Activated CD4-positive, CD25-positive, alpha-beta regulatory T cell (primary cell): ENCODE measurements at places on chromosomes 13 and 19.

DNA sequence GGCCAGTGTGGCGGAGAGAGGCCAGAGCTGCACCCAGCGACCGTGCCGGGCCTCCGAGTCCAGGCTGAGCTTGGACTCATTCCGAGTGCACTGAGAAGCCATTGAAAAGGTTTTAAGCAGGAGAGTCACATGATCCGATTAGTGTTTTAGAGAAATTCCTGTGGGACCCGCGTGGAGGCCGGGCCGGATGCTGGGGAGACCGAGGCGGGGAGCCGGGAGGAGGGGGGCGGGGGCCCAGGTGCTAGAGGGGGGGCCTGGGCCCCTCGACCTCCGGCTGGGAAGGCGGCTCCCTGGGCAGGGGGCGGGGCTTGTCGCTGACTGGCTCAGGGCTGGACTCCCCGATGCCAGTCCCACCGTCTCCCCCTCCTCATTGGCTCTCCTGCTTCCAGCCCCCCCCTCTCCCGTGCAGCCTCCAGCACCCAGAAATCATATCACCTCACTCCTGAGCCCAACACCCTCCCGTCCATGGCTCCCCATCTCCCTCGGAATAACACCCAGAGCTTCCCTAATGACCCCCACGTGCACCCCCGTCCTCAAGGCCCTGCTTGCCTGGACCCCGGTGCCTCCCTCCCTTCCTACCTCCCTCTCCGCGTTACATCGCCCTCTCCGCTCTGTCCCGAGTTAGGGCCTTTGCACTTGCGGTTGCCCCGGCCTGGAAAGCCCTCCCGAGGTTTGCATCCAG lies 5.2 kb upstream of the ZNF579 start:
- DNase-seq = no peak

DNA sequence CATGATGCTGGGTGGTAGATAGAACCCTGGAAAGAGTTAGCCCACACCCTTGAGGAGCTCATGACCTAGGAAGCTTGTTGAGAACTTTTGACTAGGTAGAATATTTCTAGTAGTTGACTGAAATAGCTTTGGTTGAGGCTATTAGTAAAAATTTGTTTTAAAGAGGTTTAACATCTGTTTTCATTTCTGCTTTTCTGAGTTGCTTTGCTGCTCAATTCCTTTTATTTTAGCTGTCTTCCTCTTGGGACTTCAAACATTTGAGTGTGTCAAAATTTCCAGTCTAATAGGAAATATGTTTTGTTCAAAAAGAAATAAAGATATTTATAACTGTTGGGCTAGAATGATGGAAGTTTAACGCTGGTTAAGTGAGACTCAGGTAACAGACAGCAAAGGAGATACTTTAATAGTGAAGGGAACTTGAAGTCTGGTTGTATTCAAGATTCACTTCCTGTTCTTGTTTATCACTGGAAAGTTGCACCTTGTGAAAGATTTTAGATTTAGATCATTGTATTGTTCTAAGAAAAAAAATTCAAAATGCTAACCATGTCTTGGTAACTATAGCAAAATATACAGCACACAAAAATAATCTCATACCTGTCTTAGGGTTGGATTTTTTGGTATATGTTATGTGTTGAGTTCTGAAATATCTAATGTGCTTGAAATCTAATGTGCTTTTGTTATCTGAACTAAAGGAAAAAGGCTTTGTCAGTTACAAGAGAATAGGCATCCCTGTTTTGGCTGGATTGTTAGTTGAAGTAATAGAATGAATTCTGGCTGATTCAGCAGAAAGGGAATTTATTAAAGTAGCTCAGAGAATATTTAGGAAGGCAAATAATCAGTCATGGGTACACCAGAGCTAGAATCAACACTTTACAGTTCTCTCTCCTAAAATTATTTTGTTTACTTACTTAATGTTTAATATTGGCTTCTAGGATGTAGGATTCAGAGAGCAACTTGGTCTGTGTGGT lies 24.4 kb upstream of the GPR18 start:
- no peak for DNase-seq

- DNase-seq = no peak
Observed at GRCh38 chr13:45674908-45675307, 27.2 kb upstream of the CBY2 start.

- DNase-seq = peak; percentile 51
Observed at GRCh38 chr19:14556662-14557188, 15.1 kb downstream of the NDUFB7 start.

DNA sequence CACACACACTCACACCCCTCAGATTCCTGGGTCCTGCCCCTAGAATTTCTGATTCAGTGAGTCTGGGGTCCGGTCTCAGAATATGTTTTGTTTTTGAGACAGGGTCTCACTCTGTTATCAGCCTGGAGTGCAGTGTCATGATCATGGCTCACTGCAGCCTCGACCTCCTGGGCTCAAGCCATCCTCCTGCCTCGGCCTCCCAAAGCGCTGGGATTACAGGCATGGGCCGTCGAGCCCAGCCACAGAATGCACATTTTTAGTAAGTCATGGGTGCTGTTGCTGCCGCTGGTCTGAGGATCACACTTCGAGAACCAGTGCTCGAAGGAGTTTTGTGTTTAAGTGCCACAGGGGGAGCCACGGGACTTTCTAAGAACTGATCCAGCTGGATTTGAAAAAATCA lies 22.1 kb upstream of the TNFSF14 start:
- DNase-seq = no peak

DNA sequence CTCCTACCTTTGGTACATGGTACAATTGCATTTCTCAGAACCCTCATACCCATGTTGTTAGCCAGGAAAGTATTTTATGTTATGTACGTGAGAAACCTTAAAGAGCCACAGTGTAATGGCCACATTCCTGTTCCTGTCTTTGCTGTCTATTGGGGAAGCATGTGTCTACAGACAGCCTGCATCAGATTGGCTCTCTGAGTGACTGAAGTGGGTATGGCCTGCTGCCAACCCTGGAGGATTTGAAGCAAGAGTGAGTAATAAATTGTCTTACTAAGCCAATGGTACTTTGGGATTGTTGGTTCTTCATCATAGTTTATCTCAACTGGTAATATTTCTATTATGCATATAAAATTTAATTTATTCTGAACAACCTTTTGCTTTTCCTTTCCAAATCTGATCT lies 574.1 kb downstream of the LMO7 start:
- DNase-seq = no peak

DNA sequence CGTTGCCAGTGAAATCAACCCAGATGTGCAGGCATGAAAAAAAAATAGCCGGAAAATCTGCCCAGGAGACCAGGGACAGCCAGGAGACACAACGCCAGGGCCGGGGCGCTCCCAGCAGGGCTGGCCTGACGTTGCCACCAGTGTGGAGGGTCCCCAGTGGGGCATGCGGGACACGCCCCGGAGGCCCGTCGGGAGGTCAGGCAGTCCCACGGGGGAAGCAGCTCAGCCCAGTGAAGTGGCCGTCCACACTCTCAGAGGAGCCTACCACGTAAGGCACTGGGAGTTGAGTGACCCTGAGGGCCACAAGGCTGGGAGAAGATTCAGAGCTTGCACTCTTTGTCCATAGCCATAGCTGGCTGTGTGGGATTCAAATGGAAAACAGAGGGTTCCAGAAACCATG lies 53.2 kb upstream of the GAS6 start:
- DNase-seq = no peak

GRCh38 chr13:50701469-50701868 lies 142.0 kb downstream of the DLEU7 start:
- no peak for DNase-seq

DNA sequence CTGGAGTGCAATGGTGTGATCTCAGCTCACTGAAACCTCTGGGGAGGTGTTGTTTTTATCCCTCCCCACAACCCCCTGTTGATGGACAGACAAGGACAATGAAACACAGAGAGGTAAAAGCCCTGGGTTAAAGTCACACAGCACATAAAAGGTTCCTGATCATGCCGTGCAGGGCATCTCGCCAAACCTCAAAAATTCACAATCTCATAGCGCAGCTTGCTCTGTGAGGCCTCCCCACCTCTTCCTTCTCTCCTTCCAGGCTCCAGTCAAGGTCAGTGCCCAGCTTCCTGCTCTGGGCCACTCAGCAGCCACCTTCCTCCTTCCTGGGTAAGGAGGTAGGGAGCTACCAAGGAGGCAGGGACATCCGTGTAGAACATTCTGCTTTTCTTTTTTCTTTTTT lies 2.3 kb downstream of the FUT2 start:
- no peak for DNase-seq

DNA sequence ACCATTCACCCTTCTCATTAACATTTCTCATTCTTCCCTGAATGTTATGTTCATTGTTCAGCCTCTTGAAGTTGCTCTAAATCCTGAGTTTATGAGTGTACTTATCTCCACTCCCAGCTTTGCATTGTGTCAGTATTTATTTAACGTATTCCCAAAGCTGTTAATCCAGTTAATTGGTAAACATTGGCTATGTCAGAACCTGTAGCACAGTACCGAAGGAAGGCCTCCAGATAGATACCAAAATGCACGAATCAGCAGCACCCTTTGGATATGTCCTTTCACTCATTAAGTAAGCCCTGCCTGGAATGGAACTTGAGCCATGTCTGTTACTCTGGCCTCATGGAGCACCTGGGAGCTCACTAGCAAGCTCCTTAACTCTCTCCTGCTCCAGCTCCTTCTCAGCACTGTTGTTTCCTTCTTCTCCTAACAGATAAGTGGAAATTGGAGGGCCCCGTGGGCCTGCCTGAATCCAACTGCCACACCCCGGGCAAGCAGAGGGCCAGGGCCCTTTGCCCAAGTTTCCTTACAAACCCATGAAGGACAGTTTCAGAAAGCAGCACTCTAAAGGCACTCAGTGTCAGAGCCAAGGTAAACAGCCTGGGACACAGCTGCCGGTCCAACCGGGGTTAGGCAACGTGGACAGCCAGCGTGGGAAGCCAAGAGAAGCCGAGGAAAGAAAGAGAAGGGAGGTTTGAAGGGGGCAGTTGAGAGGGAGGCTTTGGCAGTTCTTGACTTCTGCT lies 155.0 kb upstream of the SERP2 start:
- no peak for DNase-seq

- DNase-seq = no peak
Observed at GRCh38 chr13:100147825-100148224, 58.9 kb downstream of the PCCA start.

GRCh38 chr19:35199481-35199880 lies 29.1 kb downstream of the FAM187B start:
- no peak for DNase-seq

- DNase-seq = no peak
Observed at GRCh38 chr19:12779162-12779993, 4.0 kb upstream of the HOOK2 start.

GRCh38 chr19:31717269-31717923 lies 368.2 kb upstream of the TSHZ3 start:
- no peak for DNase-seq

DNA sequence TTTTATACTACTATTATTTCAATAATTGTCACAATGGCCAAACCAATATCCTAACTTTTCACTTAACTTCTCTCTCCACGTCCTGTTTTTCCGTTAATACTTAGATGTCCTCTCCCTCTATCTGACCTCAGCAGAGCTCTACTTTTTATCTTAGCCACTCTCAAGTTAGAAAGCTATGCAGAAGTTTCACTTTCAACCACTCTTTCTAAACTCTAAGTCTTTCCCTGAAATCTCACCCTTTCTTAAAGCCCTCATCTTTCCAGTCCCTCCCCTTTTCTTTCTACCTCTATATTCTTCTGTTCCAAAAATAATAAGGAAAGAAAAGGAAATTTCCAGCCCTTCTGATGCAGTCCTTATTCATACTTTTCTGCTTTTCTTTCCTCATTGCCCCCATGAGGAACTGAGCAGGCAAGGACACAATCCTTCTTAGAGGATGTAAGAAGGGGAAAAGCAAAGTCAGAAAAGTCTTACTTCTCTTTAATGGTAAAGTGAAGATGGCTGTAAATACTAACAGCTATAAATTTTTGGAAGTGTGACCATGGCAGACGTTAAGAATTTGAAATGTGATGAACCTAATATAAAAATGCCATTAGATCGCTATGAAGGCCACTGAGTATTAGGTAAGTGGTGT lies 23.0 kb downstream of the FAM216B start:
- no peak for DNase-seq

DNA sequence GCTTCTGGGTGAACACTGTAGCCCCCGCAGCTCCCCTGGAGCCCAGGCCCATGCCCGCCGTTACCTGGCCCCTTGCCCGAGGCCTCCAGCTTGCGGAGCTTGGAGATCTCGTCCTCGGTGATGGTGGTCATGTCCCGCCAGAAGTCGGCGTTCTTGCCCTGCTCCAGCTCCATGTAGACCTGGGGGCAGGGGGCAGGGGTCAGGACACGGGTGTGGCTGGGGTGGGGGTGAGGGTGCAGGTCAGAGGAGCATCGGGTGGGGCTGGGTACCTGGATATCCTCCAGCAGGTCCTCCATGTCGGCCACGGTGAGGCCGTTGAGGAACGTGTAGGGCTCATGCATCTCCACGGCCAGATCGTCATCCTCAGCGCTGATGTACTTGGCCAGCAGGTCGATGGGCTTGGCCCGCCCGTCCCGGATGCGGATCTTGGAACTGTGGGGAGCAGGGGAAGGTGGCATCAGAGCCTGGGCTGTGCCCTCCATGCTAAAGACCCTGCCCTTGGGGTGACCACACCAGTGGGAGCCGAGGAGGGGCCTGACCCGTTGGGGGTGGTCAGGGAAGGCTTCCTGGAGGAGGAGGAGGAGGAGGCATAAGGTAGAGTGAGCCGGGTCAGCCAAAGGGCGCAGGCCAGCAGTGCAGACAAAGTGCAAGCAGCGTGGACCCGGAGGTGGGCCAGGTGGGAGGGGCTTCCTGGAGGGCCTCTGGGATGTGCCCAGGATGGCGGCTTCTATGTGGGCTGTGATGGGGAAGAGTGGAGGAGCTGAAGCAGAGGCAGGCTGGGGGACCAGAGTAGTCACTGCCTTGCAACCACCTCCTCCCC lies 7.6 kb downstream of the CACTIN start:
- no peak for DNase-seq

GRCh38 chr13:113635709-113636108 lies 22.3 kb downstream of the ATP4B start:
- DNase-seq = no peak

DNA sequence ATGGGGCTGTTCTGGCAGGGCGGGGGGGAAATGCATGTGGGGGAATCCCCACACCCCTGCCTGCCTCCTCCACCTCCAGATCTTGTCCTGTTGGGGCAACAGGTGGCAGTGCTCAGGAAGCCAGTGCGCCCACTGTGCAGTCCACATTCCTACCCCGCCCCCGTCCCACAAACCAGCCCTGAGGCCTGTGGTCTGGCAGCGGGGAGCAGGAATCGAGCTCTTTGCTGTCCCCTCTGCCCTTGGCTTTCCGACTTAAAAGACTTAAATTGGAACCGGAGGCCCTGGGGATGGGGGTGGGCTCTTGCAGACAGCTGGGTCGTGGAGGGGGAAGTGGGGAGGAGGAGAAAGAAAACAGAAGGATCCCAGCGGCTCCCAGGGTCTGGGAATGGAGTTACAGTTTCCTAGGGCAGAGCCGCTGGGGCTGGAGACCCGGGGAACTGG lies 4.3 kb downstream of the NANOS3 start:
- no peak for DNase-seq
